ENCODE measurements at places on chromosomes 4 and X.

GRCh38 chrX:53186351-53186750 lies 38.7 kb downstream of the KDM5C start:
- DNase-seq: no peak

DNA sequence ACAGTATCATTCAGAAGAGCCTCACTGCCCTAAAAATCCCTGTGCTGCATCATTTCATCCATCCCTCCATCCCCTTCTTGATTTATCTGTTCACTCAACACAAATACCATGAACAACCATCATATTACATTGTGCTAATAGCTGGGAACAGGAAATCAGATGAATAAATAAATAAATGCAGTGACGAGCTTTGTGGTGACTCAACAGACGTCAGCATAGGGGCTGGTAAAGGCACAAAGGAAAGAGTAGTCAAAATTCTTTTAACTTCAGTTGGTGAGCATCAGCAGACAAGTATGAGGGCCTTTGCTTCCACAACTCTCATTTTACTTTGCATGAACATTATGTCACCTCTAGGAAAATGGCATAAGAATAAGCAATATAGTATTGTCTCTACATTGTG lies 65.5 kb downstream of the EDNRA start:
- DNase-seq: no peak

DNA sequence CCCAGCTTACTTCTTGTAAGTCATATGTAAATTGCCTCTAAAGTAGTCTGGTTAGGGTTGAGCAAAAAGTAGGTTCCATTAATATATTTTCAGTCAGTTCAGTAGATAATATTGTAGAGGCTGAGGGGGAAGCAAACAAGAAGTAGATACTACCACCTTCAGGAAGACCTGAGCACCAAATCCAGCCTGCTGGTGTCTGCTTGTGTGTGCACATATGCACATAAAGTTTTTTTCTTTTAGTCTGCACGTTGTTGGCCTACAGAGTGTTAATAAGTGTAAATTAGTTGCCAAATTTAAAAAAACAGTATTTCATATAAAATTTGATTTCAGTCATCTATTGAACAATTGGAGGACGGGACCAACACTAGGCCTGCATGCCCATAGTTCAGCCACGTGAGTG lies 76.7 kb downstream of the CCKAR start:
- DNase-seq: no peak

DNA sequence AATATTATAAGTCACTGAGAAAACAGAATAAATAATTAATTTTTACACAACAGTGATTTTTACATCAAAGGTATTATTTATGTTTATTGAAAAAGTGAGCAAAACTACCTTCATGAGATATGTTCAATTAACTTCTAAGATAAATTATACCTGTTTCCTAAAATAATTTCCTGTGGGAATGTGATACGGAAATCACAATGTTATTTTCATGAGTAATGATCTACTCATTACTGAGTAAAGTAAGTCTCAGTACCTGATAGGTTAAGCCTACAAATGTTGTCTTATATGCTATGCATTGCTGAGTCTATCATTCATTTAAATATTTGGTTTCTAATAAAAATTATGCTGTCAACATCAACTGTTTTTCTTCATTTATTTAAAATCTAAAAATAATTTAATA lies 324.0 kb downstream of the STPG2 start:
- no peak for DNase-seq

DNA sequence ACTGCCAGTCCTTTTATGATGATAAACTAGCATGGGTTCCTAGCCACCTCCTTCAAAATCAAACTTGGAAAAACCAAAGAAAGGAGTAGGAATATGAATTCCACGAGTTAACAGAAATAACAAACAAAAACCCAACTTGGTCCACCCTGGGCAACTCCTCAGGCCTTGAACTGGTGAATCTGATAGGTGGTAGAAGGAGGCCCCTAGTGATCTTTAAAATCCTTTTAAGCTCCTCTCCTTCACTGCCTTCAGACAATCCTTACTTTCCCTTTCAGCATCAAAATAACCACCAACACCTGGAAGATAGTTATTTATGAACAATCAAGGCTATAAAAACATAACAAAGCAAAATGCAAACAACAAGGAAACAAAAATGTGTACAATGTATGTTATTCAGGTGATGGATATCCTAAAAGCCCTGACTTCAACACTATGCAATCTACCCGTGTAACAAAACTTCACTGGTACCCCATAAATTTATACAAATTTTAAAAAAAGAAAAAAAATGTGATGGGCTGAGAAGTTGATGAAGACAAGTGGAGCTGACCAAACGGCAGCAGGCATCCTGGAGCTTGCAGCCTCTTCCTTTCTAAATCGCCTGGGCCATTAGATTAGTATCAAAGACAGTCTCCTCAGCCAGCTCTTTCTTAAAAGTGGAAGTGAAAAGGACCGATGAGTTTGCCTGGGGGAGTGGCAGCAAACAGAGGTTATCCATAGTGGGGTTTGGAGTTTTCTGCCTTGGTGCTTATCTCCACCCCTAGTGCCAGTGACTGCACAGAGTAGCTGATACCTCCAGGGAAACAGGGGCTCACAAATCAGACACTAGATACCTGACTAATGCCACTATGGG lies 179.6 kb downstream of the TMA16 start:
- DNase-seq: no peak

GRCh38 chr4:14130551-14130950 lies 503.0 kb upstream of the BOD1L1 start:
- no peak for DNase-seq

- no peak for DNase-seq
Measured at GRCh38 chrX:48903290-48903689, 5.6 kb downstream of the PQBP1 start.

GRCh38 chr4:304969-305680 lies at the start of gene ZNF732:
Gene ZNF732, minus strand, starts transcription at chr4:305474. Its CDS starts 164 bp downstream, at chr4:305310.
- DNase-seq: no peak

- DNase-seq: no peak
Measured at GRCh38 chrX:152735860-152736511, 2.4 kb downstream of the MAGEA12 start.

DNA sequence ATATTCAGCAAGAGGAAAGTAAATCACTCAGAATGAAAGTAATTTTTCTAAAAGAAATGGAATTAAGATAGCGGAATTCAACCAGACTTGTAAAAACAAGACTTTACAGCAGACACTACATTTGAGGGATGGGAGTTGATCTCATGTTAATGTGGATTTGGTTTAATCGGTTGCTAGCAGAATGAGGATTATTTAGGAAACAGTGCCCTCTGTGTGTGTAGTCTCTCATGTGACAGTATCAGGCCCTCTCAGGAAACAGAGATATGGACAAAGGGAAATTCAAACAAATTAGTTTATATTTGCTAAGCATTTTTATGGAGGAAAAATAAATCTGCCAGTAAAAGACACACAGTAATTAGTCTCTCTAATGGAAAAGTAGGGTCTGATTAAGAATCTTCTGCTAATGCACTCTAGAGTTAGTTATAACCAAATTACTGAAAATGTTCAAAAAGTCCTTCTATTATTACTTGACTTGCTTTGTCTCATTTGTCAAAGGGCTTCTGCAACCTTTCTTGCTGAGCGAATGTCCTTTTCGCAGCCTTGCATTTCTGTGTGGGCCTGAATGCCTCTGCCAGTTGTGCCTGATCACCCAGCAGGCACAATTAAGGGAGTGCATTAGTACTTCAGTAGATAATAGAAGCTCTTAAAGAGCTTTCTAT lies 1282.3 kb upstream of the TENM3 start:
- no peak for DNase-seq

DNA sequence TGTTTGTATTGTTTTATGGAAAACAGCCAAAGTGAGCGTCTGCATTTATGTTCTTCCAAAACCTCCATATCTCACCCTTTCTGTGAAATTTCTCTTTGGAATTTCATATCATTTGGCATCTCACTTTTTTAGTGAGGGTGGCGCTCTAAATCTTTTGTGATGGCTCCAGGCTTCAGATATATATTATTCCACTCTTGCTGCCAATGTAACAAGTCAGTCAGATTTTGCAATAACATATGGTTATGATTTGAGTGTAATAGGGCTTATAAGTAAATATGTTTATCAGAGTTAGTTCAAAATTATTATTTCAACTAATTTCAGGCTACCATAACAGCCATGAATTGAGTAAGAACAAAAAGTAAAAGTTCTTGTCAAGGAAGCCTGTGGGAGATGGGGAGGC lies 314.7 kb downstream of the PDGFC start:
- no peak for DNase-seq

DNA sequence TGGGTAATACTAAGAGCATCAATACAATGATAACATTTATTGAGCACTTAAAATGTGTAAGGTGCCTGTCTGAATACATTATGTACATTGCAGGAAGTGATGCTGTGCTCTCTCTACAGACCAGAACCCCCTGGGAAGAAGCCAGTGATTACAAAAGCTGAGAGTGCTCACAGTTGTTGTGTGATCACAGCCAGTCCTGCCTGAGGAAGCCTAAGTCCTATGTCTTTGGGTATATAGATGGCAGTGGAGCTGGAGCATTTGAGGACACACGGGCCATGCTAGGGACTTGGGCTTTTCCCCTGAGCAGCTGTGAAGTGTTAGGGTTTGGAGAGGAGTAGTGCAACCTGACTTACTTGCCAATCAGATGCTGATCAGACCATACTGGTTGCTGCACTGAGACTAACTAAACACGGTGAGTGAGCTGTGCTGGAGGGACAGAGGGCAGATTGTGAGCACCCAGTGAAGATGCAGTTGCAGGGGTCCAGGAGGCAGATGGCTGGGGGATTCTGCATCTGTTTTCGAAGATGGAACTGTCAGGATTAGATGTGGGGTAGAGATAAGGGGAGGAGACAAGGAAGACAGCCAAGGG lies 60.8 kb upstream of the TBC1D14 start:
- no peak for DNase-seq

DNA sequence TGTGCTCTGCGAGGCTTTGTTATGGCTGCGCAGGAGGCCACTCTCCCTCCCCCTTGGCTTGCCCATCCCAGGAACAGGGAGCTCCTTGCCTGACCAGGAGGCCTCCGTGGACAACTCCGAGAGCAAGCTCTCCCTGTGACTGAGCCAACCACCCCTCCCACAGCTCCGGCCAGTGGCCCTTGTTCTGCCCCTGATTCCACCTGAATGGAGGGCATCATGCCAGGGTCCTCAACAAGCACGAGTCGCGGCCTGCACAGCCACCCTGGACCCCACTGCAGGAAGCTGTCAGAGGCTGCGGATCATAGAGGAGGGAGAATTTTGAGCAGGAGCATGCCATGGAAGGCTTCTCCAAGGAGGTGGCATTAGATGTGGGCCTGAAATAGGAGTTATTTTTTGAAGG lies 44.8 kb upstream of the GRPEL1 start:
- no peak for DNase-seq

- DNase-seq: no peak
Measured at GRCh38 chr4:106869551-106869950, 166.6 kb downstream of the DKK2 start.

DNA sequence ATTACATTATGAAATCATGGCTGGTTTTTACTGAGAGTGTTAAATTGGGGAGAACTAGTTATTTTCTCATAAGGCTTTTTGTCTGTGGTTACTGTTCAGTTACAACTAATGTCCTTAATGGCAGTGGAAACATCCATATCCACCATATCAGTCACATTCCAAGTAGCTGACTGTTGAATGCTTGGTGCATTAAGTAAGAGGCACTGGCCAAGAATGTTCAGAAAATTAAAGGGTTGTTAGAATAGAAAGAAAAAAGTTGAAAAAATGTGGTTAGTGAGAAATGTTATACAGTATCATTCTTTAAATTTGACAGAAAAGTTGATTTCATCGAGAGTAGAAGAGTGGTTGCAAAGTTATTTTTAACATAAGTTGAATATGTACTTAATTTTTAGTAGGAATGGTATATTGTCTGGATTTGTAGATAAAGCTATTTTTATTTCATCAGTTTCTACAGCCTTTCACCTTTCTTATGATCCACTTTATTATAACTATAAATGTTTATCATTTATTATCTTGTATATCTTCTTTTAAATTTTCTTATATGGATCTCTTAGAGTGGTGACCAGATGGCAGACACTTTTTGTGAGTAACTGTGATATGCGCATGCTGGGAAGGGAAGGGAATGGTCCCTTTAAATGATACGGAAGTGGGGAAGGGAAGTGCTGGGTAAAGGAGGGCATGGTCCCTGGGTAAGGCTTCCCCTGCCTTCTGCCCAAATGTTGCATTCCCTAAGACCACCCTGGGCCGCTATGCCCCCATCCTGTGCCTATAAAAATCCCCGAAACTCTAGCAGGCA lies 2407.1 kb downstream of the ARAP2 start:
- DNase-seq: no peak

- DNase-seq: no peak
Measured at GRCh38 chr4:48877827-48878535, 28.6 kb downstream of the OCIAD2 start.

- DNase-seq: no peak
Measured at GRCh38 chrX:134782796-134783195, 124.5 kb upstream of the PLAC1 start.

GRCh38 chr4:25632135-25632534 lies 23.5 kb upstream of the SLC34A2 start:
- DNase-seq: no peak

GRCh38 chrX:48703642-48704481 lies 7.3 kb downstream of the SUV39H1 start:
- DNase-seq: no peak

- no peak for DNase-seq
Measured at GRCh38 chr4:11259837-11260236, 168.9 kb downstream of the HS3ST1 start.

- no peak for DNase-seq
Measured at GRCh38 chr4:39114436-39114835, 52.4 kb downstream of the KLHL5 start.

GRCh38 chr4:78100060-78100459 lies 42.9 kb downstream of the FRAS1 start:
- DNase-seq: no peak

GRCh38 chr4:144494280-144494679 lies 151.7 kb upstream of the HHIP start:
- no peak for DNase-seq

GRCh38 chrX:138150709-138151108 lies 560.8 kb downstream of the FGF13 start:
- DNase-seq: no peak

DNA sequence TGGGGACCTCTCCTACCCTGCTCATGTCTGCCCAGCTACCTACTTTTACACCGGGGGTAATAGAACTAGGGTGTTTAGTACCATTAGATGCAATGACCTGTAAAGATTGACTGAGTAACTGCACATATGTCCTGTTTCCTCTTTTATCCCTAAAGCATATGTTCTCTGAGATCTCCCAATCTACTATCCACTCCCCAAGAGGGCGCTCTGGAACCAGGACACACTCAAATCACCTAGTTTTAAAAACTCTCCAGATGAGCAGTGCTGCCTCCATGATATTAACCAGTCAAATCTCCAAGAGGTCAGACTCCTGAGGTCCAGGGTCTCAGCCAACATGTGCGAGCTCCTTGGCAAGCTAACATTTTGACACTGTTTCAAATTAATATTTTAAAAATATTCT lies 87.0 kb upstream of the TSPAN5 start:
- no peak for DNase-seq

All from stimulated activated CD4-positive, alpha-beta T cell treated with anti-CD3 and anti-CD28 coated beads, Interleukin-1b, Interleukin-23, amount 100 ng/mL, for 1 hour (primary cell).